ENCODE measurements at places on chromosomes 5 and 9.

- DNase-seq, result peak; percentile 8
Observed at GRCh38 chr9:120868339-120868675, 8.7 kb downstream of the PHF19 start.

DNA sequence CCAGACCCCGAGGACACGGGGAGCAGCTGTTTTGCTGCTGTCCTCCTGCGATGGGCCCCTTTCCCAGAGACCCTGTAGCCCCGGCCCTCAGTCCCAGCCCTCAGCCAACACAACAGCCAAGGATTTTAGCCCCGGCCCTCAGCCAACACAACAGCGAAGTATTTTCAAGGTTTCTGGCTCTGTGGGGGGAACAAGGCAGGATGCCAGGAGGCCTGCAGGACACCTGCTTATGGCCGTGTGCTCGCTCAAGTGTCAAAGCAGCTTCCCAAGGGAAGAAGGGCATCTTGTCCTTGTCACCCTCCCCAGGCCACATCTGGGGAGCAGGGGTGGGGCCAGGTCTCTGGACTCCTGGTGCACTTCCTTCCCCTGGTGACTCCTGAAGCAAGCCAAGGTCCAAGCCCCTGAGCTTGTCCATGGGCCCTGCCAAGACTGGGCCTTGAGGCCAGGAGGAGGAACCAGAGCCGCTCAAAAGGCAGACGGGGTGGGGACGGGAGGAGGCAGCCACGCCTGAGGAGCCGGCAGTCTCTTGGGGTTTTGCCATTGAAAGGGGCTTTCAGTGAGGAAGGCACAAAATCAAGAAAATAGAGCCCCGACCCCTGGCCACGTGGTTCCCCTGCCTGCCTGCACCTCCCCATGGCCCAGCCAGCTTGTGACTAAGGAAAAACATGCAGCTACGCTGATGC lies 10.8 kb downstream of the KCNT1 start:
- no peak for DNase-seq

DNA sequence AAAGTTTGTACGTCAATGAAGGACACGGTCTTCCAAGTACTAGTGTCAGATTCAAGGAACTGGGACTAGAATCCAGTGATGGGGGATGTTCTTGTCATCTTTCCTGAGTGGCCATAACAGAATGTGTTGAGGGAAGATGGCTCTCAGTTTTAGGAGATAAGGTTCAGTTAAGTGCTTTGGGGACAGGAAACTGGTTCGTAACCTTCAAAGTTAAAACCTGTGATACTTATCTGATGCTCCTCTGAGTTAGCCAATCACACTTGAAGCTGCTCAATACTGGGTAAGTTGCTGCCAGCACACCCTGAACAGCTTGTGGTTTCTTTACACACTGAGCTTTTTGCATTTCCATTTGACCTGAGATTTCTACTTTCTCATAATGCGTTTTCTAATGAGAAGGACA lies 64.4 kb downstream of the PIK3R1 start:
- no peak for DNase-seq

DNA sequence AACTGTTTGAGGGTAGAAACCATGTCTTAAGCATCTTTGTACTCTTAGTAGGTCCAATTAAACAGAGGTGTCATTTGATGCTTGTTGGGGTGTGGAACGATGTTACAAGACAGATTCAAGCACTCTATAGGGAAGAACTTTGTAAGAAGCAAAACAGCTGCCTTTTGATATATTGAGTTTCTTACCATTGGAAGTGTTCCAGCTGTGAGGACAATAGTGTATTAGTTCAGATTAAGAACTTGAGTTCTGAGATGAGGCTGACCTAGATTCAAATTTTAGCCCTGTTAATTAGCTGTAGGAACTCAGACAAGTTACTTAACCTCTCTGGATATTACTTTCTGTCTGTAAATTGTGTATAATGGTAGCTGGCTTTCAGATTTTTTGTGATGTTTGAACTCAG lies 19.6 kb upstream of the ZNF462 start:
- no peak for DNase-seq

DNA sequence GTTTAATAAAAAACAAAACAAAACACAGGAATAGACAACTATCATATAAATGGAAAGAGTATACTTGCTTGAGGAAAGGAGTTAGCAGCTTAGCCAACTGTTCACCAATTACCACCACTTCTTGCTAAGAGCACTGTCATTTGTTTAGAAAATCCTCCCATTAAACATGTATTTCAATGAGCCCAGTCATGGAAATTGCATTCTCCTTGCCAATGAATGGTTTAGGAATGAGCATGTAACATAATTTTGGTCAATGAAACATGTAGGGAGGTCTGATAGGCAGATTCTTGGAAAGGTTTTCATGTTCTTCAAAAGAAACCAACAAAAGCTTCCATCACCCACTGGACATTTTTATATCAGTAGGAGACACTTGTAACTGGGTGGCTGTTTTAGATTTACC lies 502.8 kb upstream of the PAPPA start:
- DNase-seq, result peak; percentile 78

DNA sequence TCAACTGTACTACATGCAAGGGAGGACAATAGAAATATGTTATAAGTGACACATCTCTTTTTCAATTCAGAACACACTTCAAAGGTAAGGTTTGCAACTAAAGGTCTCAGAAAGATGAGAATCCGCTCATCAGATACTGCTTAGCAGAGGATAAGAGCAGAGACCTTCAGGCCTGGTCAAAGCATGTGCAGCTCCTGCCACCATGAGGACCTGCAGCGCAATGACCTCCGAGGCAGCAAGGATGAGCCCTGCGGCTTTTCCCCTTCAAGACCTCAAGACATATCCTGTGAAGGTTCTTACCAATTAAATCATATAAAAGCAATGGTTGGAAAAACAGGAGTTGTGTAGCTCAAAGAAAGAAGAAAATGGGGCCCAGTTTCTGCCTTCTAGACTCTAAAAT lies 135.8 kb downstream of the TRIM36 start:
- no peak for DNase-seq

DNA sequence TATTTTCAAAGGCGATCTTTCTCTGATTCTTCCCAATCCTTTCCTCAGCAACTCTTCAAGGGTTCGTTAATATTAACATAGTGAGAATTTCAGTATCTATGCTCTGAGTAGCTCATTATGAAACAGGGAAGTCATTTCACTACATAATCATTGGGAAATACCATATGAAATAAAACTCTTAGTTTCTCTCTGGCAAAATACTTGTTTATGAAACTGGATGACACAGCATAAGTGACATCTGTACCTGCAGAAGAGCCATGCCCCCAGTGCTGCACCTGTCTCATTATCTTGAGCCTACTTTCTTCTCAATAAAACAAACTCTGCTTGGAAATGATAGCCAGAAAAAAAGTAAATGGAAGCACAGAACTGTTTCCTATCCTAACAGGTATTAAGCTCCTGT lies 33.8 kb upstream of the OTULIN start:
- no peak for DNase-seq

DNA sequence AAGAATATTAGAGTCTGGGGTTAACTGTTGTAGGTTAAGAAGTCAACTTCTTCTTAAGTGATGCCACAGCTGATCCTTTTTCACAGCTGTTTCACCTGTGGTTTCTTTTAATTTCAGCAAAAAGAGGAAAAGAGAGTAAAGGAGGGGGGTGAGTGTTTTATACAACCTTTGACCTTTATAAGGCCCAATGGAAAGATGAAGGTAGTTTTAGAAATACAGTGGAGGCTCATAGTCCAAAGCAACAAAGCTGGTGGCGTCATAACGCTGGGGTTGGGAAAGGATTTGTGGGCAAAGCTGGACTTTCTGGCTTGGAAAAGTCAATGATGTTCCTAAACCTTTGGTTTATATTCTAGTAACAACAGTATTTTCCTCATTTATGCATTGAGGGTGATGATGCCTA lies 49.5 kb downstream of the RCL1 start:
- DNase-seq, result no peak

- DNase-seq, result no peak
Observed at GRCh38 chr5:172943906-172944305, 15.3 kb upstream of the RPL26L1 start.

- no peak for DNase-seq
Observed at GRCh38 chr9:116361547-116361946, 208.0 kb downstream of the PAPPA start.

GRCh38 chr5:174827558-174827957 lies 103.2 kb downstream of the MSX2 start:
- no peak for DNase-seq

- DNase-seq, result no peak
Observed at GRCh38 chr5:153084511-153084910, 406.0 kb upstream of the GRIA1 start.

DNA sequence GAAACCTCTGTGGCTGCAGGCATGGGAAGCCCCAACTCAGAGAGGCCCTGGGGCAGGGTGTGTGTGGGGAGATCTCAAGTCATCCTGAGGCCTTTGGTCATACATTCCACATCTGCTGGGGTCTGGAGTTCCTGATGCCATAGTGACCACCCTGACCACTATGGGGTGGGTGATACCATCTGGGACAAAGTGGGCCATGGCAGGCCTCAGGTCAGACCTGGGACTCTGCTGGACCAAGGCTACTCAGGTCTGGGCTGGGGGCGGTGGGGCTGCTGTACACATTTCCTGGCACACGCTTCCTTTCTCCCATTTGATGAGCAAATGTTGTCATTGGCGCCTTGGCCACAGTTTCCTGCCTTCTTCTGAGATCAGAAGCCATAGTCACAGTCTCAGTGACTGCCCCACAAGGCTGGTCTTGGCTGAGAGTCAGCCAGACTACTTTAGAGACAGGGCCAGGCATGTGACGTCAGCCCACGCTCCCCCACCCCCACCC lies 15.1 kb upstream of the ACSL6 start:
- DNase-seq, result no peak

DNA sequence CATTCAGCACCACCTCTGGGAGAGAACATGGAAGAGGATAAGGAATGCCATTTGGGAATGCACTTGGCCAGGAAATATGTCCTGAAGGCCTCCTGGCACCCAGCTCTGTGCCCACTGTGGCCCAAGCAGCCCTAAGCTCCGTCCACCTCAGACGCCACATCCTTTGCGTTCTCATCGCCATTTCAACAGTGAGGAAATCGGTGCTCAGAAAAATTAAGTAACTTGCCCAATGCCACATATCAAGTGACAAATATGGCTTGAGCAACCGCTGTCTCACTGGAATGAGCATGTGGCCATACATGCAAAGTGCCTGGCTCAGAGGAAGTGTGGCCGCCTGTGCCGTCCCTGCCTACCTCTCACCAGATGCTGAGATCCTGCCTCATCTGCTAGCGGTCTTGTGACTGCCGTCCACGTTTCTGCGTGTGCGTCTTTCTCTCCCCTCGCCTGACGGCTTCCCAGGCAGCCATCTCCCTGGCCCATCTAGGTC lies 984 bp upstream of the DOK3 start:
- DNase-seq, result no peak

- DNase-seq, result no peak
Observed at GRCh38 chr5:168137265-168137664, 154.2 kb upstream of the WWC1 start.

GRCh38 chr5:1762883-1763547 lies 36.6 kb downstream of the MRPL36 start:
- DNase-seq, result no peak

DNA sequence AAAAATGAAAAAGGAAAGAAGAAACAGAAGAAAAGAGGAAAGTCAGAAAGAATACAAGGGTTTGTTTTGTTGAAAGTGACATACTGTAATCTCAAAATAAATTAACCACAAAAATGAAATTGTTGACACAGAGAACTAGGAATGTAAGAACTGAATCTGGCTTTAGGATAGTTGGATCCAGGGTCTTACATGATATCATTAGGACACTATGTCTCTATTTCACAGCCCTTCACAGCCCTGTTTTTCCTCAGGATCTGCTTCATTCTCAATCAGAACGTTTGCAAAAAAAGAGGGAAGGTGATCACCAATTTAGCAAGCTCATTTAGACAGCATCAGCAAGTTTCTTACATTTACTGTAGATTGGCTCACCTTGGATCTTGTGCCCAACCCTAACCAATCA lies 188.5 kb upstream of the NREP start:
- DNase-seq, result no peak

DNA sequence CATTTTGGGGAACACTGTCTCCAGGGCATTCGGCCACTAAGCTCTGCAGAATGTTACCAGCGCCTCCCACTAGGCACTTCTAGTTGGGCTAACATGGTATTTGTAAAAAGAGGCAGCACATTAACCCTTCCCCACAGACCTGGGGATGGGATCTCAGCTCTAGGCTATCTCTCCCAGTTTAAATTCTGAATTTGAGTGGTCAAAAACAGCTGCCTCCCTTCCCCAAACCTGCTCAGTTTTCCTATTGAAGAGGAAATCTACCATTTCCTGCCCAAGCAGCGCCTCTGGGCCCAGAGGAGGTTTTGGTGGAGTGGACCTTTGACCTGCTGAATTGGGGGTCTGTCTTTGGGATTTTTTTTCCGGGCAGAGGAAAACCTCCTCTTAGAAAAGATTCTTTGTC lies 53.2 kb downstream of the ENC1 start:
- no peak for DNase-seq

- DNase-seq, result no peak
Observed at GRCh38 chr5:168746893-168747640, 167.9 kb upstream of the PANK3 start.

DNA sequence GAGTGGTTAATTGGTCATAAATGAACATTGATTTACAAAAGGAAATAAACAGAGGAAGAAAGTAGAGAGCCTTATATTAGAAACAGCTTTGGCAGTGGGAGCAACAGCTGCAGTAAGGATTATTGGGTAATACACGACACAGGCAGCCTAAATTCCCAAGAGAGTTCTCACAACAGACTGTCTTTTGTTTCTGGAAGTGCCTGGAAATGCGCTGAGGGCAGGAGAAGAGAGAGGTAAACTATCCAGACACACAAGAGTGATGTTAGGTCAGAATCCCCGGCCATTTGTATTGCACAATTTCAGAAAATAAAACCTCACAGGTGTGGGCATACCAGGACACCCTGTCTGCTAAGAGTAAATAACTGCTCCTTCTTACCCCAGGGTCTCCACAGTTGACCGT lies 450.4 kb upstream of the CTNND2 start:
- DNase-seq, result no peak

DNA sequence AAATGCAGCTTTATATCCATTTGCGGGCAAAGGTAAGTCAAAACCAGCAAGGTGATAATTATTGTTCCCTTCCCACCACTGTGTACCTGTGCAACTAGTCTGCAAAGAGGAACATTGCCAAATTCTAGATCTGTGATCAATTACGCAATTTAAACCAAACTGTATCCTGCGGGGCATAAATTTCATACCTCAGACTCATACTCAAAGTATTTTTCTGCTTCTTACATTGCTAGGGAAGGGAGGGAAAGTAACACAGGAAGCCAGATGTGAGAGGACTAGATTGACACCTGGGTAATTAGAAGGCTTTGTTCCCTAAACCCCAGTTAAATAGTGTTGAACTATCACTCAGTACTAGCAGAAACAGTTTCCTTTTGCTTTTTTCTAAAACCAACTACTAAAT lies 240.2 kb upstream of the ZNF608 start:
- DNase-seq, result no peak

DNA sequence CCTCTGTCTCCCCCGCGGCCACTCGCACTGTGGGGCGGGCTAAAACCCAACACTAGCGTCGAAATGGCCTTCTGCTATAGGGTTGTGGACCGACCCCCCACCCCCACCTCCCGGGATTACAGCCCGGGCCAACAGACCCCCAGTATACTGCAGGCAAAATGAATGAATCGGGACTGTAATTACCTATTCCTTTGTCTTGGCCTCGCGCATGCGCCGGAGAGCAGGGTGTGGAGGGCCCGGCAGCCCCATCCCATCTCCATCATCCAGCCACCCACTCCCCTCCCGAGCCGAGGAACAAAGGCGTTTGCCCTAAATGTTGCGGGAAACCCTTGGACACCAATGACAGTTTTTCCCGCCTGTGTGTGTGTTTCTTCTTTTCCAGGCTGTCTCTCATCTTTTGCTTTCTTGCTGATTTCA lies 1.6 kb downstream of the BASP1 start:
- no peak for DNase-seq

GRCh38 chr5:129163810-129164378 lies 69.3 kb downstream of the ISOC1 start:
- DNase-seq, result no peak
